ENCODE measurements at places on chromosomes 2 and 18. TPM values are rescaled to one million over a fixed set of nuclear protein-coding genes. Genes with fewer than 3 reads are reported as not detected.

Gene IDH1
- total RNA-seq: 45.1 TPM

Gene FOXD4L1
- total RNA-seq: 0.19 TPM

Gene ZNF385B
- total RNA-seq: not detected

Gene SOWAHC
- 12.4 TPM for total RNA-seq

Gene ANKMY1
- 11.7 TPM for total RNA-seq

Gene ACTG2
- total RNA-seq: not detected

Gene SP140L
- total RNA-seq: 7.1 TPM

Gene TUBA3D
- not detected for total RNA-seq

Gene HTR2B
- not detected for total RNA-seq

Gene ALMS1
- total RNA-seq: 26.5 TPM

Gene SPC25
- 9.7 TPM for total RNA-seq

Gene APLF
- total RNA-seq: 0.69 TPM

Gene CBLN2
- total RNA-seq: 0.19 TPM

Gene STEAP3
- total RNA-seq: 3.2 TPM

Gene CPO
- not detected for total RNA-seq

Gene FNDC4
- total RNA-seq: 3.2 TPM

Gene OSGEPL1
- 11.1 TPM for total RNA-seq

Gene SDC1
- total RNA-seq: 31.4 TPM

Gene SPATA3
- not detected for total RNA-seq

Gene EFHD1
- total RNA-seq: not detected

Gene GPR39
- total RNA-seq: 4.0 TPM

Measured in A375 (cell line).